ENCODE measurements at places on chromosomes 5 and 9. TPM values are rescaled to one million over a fixed set of nuclear protein-coding genes. Genes with fewer than 3 reads are reported as not detected.

The CCL27 gene
- total RNA-seq: 1.0 TPM

The ACTL7B gene
- not detected for total RNA-seq

- no peak for DNase-seq
Observed at GRCh38 chr9:4555236-4555635, 65.0 kb downstream of the SLC1A1 start.

DNA sequence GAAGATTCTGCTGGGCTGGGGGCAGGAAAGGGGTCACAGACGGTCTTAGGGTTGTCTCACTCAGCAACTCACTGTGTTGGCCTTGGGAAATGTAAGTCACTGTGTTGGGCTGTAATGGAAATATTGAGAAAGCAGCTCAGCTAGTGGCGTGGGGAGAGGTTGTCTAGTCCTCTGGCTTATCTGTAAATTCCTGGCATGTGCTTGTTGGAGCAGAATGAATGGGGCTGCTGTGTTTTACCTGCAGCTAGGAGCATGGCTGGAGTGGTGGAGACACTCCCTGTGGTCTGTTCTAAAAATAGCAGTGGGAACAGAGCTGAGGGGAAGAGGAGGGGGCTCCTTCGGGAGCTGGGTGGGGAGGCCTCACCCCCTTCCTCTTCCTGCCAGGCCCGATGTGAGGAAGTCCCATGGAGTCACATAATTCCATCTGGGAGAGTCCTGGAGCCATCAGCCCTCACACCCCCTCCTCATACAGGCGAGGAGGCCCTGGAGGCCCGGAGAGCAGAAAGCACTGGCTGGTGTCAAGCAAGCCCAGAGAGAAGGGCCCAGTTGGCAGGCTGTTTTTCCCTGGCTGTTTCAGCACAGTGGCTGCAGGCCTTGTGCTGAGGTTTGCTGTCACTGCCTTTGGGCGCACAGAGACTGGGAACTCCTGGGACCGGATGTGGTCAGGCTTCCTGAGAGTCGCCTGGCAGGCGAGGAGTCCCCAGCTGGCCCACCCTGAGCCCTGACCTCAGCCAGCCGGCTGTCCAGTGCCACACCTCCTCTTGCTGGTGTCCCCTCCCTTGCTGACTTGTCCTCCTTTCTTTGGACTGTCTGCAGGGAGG is 84.9 kb downstream of the RGS3 start:
- no peak for DNase-seq

The CTXN3 gene
- total RNA-seq: not detected

The PCDHB4 gene
- total RNA-seq: 2.3 TPM

GRCh38 chr9:3285365-3286161 is 240.2 kb downstream of the RFX3 start:
- no peak for DNase-seq

DNA sequence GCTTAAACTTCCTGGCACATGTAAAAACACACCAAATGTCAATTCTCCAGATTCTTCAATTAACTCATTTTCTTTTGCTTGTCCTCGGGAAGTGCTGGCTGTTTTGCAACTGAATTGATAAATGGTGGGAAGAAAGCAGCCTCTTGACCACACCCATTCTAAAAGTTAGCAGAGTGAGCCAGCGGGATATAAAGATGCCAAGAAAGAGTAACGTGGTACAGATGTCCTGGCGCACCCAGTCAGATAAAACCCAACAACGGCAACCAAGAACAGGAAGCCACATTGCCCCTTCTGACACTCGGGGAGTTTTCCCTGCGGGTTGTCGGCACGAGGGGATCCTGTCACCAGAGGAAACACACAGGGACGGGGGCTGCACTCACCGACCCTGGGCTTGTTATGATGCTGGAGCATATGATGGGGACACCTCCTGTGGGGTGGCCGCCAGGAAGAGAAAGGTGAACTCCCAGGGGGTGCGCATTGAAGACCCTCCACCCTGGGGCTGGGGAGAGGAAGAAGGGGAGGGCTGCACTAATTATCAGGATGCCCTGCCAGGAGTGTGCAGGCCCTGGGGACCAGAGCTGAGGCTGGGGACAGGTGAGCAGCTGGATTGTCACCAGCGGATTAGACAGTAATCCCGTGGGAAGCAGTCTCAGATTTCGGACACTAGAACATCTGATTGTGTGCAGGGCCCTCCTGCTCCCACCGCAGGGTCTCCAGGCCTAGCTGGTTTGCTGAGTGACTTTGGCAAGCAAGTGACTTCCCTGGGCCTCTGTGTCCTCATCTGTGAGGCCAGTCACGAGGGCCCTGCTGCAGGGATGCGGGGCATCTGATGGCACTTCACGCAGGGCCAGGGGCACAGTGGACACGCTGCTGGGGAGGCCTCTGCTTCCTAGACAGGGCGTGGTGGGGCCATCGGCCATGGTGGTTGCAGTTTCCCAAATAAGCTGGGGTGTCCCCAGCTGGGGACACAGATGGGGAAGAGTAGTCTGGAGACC is 59.2 kb downstream of the CRB2 start:
- DNase-seq: no peak

GRCh38 chr9:115615821-115616665 is 498.1 kb upstream of the TNC start:
- DNase-seq: no peak

The SLC6A18 gene
- total RNA-seq: not detected

GRCh38 chr9:115413304-115413703 is 295.3 kb upstream of the TNC start:
- DNase-seq: no peak

DNA sequence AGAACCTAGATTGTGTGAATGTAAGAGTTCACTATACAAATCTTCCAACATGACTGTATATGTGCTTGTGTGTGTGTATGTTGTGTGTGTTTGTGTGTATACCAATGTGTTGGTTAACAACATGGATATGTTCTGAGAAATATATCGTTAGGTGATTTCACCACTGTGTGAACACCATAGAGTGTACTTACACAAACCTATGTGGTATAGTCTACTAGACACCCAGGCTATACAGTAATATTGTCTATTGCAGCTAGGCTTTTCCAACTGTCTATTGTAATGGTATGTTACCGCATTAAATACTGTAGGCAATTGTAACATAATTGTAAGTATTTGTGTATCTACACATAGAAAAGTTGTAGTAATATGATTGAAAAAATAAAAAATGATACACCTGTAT is 959.2 kb upstream of the SEMA6A start:
- no peak for DNase-seq

The MELK gene
- 53.2 TPM for total RNA-seq

DNA sequence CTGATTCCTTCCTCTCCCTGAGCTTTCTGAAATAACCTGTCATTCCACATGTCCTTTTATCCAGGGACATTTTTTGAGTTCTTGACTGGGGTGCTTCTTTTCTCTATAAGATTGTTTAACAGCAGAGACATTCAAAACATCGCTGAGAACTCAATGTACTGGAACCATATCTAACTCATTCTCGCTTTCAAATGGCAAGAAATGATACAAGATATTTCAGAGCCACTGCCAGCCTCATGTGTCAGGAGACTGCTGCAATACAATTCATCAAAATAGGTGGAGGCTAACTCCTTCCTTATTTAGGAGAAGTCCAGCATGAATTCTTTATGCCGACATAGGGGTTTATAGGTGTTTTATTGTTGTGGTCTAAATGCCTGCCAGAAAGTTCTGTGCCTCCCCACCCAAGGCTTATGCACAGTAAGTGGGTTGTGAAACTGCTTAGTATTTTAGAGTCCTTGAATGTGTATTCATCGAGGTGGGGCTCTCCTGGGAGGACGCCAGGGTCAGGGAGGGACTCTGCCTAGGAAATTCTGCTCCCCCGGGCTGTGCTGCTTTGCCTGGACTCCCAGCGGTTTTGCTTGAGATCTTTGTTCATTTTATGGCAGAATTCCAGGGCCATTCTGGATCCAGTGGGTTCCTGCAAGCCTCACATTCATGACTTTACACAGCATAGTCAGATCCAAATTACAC is 53.9 kb downstream of the ZNF474 start:
- DNase-seq: no peak

GRCh38 chr9:91207397-91207728 is 154.4 kb downstream of the AUH start:
- no peak for DNase-seq

- DNase-seq: no peak
Observed at GRCh38 chr5:147712598-147712997, 69.9 kb downstream of the JAKMIP2 start.

DNA sequence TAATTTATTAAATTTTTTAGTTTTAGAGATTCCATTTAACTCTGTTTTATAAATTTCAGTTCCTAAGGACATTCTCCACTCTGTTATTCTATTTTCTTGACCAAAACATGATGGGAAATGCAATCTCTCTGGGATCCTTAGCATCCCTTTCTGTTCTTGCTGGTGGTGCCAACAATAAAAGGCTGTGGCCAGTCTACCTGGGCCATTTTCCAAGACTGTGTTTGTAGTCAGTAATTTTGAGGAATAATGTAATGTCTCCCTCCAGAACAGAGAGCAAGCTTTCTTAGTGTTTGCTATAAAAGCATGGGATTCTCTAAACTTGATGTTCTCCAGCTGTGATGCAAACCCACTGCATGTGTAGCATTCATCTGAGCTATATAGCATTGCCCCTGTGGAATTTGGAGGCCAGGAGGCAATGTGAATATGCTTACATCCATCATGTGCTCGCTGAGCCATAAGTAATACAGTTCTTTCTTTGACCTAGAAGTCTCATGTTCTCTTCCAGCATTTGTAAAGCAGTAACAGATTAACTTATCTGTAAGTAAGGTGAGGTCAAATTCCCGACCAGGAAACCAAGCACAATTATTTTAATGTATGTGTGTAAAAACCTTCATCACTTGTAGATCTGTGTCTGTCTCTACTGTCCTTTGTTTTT is 211.5 kb upstream of the TAS2R1 start:
- no peak for DNase-seq

The SLC34A3 gene
- 0.13 TPM for total RNA-seq

The ZNF618 gene
- 22.0 TPM for total RNA-seq

GRCh38 chr5:180813420-180813819 is 10.8 kb upstream of the MGAT1 start:
- DNase-seq: no peak

GRCh38 chr9:131673531-131673930 is 66.3 kb downstream of the RAPGEF1 start:
- DNase-seq: no peak

The TMEM252 gene
- not detected for total RNA-seq

- peak; percentile 30 for DNase-seq
Observed at GRCh38 chr5:157511651-157512644, 51.9 kb downstream of the NIPAL4 start.

The SARDH gene
- 15.2 TPM for total RNA-seq

- DNase-seq: no peak
Observed at GRCh38 chr5:131378721-131379541, 115.1 kb downstream of the CDC42SE2 start.

All from WTC11 (cell line).